ENCODE measurements at places on chromosomes 7 and 10.

DNA sequence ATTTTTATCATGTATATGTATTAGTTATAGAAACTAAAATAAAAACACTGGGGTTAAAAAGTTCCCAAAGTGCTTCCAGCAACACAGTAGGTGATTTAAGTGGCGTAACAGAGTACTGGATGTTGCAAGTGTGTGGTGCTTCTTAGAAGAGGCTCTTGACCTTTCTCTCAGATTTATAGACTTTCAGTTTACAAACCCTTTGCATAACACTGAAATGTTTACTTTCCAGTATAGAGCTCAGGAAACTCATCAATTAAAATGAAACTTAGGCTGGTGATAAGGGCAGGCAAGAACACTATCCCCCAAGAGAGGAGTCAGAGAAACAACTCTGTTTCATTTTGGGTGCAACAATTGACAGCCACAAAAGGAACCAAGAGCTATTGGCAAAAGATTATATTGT is 27.5 kb upstream of the SMC3 start:
- H3K4me3 ChIP-seq = no peak overlapping the region
- no peaks in the 10 kb centered on the region for H3K27me3 ChIP-seq
- H3K36me3 ChIP-seq = no peaks in the 10 kb centered on the region
- no peak overlapping the region for H3K27ac ChIP-seq
- no peak for DNase-seq
- H3K4me1 ChIP-seq = peaks cover 17% of the 10 kb centered on the region

DNA sequence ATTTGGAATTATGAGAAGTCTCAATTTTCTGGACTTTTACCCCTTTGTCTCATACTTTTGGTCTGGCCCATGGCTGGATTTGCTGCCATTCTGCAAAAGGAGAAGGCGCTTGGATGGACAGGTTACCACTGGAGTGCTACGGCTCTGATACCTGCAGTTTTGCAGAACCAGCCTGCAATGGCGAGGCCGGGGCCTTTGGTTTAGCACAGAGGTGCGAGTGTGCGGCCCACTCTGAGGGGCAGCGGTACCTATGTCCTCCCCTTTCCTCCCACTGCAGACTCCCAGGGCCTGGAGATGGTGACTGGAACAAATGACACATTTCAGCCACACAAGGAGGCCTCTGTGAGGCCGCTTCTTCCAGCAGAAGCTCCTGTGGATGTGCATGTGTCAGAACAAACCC is 11.9 kb downstream of the ZNF777 start:
- DNase-seq = no peak
- no peaks in the 10 kb centered on the region for H3K27me3 ChIP-seq
- H3K4me1 ChIP-seq = no peaks in the 10 kb centered on the region
- peaks cover 64% of the 10 kb centered on the region for H3K36me3 ChIP-seq
- H3K27ac ChIP-seq = no peak overlapping the region

GRCh38 chr10:2225609-2226008 is 488.3 kb upstream of the ADARB2 start:
- peaks cover 2% of the 10 kb centered on the region for H3K27me3 ChIP-seq
- no peaks in the 10 kb centered on the region for H3K36me3 ChIP-seq
- no peak overlapping the region for H3K27ac ChIP-seq
- H3K4me3 ChIP-seq = no peak overlapping the region

DNA sequence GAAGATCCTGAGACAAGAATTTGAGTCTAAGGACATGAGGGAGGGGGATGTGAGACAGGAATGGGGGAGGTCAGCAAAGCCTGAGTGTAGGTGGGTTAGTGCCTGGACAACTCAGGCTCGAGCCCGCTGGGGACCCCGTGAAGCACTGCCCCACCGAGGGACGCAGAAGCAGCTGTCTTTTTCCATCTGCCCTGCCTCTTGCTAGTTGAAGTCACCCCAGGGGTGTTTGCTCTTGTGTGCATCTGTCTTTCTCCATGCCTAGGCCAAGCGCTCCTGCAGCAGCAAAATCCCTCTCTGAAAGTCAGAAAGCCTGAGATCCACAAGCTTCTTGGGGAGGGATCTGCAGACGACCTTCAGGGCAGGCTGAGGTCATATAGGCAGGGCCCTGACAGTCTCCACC is 79.0 kb upstream of the CELF2 start:
- H3K27me3 ChIP-seq = peaks cover 4% of the 10 kb centered on the region
- DNase-seq = no peak
- no peak overlapping the region for H3K27ac ChIP-seq
- H3K4me1 ChIP-seq = no peaks in the 10 kb centered on the region
- H3K36me3 ChIP-seq = no peaks in the 10 kb centered on the region

DNA sequence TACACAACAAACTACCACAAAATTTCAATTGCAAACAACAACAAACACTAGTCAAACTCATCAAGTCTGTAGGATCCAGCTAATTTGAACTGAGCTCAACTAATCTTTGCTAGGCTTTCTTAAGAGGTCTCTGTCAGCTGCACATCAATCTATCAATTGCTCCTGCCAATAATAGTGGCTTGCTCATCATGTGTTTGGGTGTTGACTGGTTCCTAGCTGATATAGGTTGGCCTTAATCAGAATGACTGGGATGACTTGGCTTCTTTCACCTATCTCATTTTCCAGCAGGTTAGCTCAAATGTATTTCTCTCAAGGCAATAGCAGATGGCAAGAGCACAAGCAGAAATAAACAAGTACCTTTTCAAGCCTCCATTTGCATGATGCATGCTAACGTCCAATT is 370.3 kb upstream of the NFE2L3 start:
- no peak for DNase-seq
- H3K4me3 ChIP-seq = no peak overlapping the region
- H3K27me3 ChIP-seq = no peaks in the 10 kb centered on the region
- no peak overlapping the region for H3K27ac ChIP-seq

- no peak overlapping the region for H3K4me3 ChIP-seq
- H3K36me3 ChIP-seq = no peaks in the 10 kb centered on the region
- no peaks in the 10 kb centered on the region for H3K27me3 ChIP-seq
- DNase-seq = no peak
- H3K27ac ChIP-seq = no peak overlapping the region
These were observed 53.7 kb upstream of the KLF6 start for GRCh38 chr10:3838460-3839437.
